ENCODE measurements at places on chromosomes 1 and 21. TPM values are rescaled to one million over a fixed set of nuclear protein-coding genes. Genes with fewer than 3 reads are reported as not detected.

COL16A1 gene
- total RNA-seq: 5.7 TPM

LCE3A gene
- total RNA-seq: not detected

GABPB2 gene
- total RNA-seq: 2.4 TPM

GCSAML gene
- not detected for total RNA-seq

TRIM67 gene
- 0.14 TPM for total RNA-seq
